ENCODE measurements at places on chromosomes 7 and 10.

GRCh38 chr10:70162892-70163201 is 7.5 kb downstream of the SAR1A start:
- DNase-seq: no peak

GRCh38 chr7:128755075-128755818 is 16.1 kb downstream of the CALU start:
- no peak for DNase-seq

DNA sequence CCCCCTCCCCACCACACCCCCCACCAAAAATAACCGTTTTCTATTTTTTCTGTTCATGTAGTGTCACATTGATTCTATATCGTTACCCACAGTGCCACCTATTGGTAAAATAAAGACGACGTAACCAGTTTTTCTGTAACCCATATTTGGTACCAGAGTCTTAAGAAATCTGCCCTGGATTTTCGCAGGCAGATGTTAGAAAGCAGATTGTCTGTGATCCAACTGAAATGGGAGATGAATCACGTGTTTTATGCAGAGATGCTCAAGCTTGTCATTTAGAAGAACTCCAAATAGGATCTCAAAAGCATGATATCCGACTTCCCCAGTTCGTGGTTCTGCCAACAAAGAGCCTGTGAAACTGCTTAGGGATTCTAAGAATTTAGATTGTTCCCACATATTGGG is 261.1 kb upstream of the CSTF2T start:
- peak; percentile 6 for DNase-seq

DNA sequence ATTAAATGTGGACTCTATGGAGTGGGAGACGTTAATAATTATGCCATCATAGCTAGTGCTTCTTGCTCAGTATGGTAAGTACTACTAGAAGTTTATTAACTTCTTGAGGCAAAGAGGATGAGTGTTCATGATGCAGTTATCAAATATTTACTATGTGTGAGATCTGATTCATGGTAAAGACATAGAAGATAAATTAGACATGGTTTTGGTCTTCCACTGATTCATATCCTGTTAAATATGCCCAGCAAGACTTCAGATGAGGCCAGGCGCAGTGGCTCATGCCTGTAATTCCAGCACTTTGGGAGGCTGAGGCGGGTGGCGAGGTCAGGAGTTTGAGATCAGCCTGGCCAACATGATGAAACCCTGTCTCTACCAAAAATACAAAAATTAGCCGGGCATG is 547.1 kb upstream of the ANKRD30A start:
- no peak for DNase-seq

- no peak for DNase-seq
Observed at GRCh38 chr10:3414667-3415023, 242.1 kb upstream of the PITRM1 start.

DNA sequence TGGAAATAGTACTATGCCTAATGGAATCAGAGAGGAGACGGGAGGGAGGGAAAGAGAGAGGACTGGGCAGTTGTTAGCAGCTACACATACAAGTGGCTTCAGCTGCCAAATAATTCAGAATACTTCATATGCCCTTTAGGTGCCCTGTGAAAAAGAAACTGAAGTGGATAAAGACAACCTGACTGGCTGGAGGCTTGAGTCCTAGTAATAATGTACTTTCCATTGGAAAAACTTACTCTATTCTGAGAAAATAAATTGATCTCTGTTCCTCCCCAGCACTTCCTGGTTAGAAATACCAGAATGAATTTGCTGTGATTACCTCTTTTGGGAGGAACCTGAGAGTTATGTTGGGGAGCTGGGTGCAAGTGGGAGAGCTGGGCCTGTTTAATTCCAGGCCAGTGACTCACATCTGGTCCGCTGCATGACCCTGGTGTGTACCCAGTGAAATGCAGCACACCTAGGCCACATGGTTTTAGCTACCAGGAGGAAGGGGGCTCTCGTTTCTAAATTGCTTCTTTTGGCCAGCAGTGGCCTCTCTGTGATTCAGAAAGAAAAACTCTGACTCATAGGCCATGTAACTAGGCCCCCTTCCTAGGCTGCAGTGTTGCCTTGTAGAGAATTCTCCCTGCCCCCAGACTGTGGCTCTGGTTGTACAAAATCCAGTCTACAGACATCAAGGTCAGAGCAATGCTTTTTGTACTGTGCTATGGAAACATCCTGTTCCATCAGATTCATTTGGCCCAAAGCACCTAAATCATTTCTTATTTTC is 6.5 kb downstream of the AGFG2 start:
- no peak for DNase-seq

DNA sequence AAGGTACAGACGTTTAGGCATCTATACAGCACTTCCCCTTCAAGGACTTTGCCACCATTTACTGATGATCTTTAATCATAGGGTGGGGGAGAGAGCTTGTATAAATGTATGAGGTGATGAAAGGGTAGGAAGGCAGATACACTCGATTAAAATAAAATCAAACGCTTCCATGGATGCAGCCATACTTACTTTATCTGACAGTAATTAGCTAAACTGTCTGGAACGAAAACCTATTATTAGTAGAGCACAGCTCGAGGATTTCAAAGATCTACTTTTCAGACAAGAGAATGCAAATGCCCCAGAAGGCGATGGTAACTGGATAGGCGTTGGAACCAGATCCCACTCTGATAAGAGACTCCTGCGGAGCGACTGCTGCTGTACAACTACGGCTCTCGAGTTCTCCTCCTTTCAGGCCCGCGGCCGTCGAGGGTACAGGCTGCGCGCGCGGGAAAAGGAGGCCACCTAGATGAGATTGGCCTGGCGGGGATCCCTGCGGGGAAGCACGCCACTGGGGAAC is 3.1 kb upstream of the NKX2-3 start:
- no peak for DNase-seq

DNA sequence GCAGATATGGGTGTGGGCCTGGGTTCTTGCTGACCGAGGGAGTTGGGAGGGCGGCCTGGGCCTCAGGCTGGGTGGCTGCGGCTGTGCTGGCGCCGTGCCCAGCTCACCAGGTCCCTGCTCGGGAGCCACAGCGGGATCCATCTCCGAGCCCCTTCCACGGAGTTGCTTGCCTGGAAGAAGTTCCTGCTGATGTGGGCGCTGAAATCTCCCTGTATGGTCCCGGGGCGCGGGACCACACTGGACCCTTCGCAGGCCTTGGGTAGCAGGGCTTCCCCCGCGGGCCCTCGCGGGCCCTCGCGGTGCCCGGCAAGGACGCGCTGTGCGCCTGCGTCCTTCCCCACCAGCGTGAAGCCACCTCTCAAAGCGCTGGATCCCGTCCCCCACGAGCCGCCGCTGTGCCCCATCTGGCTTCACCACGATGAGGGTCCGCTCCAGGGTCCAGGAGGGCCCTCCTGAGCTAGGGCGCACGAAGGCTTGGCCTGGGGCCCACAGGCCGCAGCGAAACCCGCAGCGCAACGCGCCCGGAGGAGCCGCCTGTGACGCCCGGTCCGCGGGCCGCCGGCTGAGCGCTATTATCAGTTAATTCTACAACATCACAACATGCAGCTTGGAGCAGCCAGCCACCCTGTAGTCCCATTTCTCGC is 31.5 kb downstream of the RAB19 start:
- no peak for DNase-seq

GRCh38 chr10:49321021-49321420 is 22.1 kb downstream of the C10orf71 start:
- no peak for DNase-seq

DNA sequence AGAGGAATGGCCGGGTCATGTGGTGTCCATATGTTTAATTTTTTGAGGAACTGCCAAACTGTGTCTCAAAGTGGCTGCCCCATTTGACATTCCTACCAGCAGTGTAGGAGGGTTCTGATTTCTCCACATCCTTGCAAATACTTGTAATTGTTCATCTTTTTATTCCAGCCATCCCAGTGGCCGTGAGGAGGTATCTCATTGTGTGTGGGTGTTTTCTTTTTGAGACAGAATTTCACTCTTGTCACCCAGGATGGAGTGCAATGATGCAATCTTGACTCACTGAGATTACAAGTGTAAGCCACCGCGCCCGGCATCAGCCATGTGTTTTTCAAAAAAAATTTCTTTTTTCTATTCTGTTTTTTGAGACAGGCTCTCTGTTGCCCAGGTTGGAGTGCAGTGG is 38.7 kb upstream of the DLG5 start:
- no peak for DNase-seq

- DNase-seq: no peak
Observed at GRCh38 chr7:1839701-1840100, 169.6 kb downstream of the ELFN1 start.

- no peak for DNase-seq
Observed at GRCh38 chr10:71004176-71005075, 116.1 kb upstream of the PCBD1 start.

GRCh38 chr10:8304861-8305260 is 250.4 kb downstream of the GATA3 start:
- no peak for DNase-seq

GRCh38 chr10:44818041-44818649 is 93.0 kb upstream of the TMEM72 start:
- no peak for DNase-seq

DNA sequence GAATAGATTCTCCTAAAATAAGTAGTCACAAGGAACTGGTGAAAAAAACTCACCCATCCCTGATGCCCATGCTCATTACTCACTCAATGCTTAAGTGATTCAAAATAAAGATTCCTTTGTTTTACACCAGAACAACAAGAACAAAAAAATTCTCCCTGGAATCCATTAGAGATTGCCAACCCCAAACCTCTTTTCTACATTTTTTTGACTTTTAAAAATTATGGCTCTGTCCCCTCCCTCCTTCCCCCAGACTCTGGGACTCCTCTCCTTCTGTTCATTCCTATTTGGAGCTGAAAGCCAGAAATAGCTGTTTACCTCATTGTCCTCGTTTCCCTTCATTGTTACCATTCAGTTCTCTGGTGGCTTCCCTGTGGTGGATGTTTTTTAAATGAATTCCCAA is 63.2 kb upstream of the FHIP2A start:
- DNase-seq: no peak

GRCh38 chr10:34205452-34205851 is 609.6 kb downstream of the PARD3 start:
- DNase-seq: no peak

- DNase-seq: no peak
Observed at GRCh38 chr7:106978425-106979420, 65.8 kb upstream of the PRKAR2B start.

DNA sequence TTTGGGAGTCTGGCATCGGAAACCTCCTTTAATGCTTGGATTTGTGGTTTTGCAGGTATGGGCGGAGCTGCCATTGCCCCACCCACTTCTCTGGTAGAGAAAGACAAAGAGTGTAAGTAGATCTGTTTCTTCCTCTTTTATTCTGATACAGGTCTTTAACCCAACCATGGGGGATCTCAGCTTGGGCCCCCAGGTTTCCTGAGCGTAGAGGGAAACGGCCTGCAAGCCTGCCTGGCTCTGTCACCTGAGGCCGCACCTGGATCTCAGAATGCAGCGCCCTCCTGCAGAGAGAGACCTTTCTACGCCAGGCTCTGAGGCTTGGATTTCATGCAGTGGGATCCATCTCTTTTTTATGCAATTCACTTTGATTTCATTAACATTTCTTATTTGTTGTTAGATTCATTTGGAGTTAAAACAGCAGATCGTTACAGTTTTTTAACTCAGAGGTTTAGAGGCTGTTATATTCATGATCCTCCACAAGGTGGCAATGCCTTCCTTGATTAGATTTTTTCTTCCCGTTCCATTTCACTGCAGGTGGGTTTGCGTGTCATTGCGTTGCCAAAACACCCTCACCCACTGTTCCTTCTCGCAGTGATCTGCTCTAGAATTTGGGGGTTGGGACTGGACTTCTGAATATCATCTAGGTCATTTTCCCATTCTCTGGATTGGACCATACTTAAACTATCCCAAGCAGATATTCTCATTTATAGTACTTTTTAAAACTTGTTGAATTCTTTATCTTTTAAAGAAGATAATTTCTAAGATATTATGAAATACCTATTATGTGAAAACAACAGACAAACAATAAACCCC is 20.0 kb downstream of the RBM17 start:
- peak; percentile 69 for DNase-seq

DNA sequence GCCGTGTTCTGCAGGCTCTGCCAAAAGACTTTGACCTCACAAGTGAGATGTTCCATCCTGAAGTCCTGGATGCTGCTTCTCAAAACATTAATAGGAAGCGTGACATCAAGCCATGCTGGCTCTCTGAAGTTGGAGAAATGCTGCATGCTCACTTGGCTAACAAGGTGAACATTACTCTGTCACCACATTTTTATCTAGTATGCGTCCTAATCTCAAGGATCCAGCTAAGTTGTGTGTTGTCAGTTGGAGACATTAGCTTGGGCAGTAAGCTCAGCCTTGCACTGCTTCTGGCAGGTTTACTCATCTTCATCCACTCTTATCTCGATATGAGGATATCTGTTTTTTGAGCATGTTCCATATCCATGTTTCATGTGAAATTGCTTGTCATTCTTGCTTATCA is 165.2 kb downstream of the SDK1 start:
- no peak for DNase-seq

GRCh38 chr7:70143075-70144044 is 545.1 kb downstream of the AUTS2 start:
- DNase-seq: no peak

GRCh38 chr7:147670759-147671158 is 919.8 kb upstream of the C7orf33 start:
- DNase-seq: no peak

DNA sequence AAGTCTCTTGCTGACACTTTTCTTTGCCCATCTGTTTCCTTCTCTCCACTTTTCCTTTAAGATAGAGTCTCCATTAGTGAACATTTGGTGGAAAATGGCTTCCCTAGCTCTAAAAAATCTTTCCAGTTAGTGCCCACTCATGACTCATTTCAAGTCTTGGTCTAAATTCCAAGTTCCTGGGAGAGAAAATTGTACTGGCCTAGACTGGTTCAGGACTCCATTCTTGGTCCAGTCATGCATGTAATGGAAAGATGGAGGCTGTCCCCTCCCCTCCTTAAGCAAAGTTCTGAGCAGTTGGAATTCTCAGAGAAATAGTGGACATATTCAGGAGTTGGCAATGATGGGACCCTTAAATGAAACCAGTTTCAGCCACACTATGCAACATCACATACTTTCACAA is 3.8 kb upstream of the ALDH18A1 start:
- no peak for DNase-seq

- DNase-seq: no peak
Observed at GRCh38 chr10:99431190-99431760, 851 bp upstream of the GOT1 start.

DNA sequence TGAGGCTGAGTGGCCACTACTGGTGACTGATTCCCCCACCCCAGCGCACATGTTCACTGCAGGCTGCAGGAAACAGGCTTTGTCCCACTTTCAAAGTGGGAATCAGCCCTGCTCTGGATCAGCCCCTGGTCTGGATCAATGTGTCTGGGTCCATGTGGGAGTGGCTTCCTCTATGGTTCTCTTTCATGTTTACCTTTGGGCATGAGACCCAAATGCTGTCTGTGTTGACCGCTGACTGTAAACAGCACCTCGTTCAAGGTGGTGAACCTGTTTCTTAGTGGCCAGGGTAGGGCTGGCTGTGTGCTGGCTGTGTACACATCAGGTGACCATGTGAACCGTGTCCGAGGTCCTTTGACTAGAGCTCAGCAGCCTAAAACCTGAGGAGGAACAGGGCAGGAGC is 121.8 kb downstream of the CAMK1D start:
- no peak for DNase-seq

Data from CD4-positive, CD25-positive, alpha-beta regulatory T cell (primary cell).